ENCODE measurements at places on chromosomes 6 and 20. TPM values are rescaled to one million over a fixed set of nuclear protein-coding genes. Genes with fewer than 3 reads are reported as not detected.

GRCh38 chr20:17602493-17602892, 32.6 kb downstream of the DSTN start:
- no peak for DNase-seq

GRCh38 chr6:1215023-1215422, 96.9 kb upstream of the FOXQ1 start:
- no peak for DNase-seq

DNA sequence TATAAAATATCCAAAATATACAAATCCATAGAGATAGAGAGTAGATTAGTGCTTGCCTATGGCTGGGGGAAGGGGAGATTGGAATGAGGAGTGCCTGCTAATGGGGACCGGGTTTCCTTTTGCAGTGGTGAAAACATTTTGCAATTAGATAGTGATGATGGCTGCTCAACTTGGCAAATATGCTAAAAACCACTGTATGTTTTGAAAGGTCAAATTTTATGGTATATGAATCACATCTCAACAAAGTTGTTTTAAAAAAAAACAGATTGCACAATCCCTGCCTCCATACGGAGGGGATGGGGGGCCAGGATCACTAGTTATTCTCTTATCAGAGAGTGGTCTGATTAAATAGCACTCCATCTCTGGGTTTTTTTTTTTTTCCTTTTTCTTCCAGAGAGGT, 76.9 kb upstream of the RIPOR2 start:
- DNase-seq: no peak

- DNase-seq: no peak
Measured at GRCh38 chr20:16982091-16982726, 234.1 kb downstream of the OTOR start.

TCF15 gene
- 0.65 TPM for total RNA-seq

- DNase-seq: no peak
Measured at GRCh38 chr6:29447670-29448069, 8.6 kb downstream of the OR10C1 start.

- DNase-seq: no peak
Measured at GRCh38 chr6:43229803-43230620, 731 bp upstream of the DNPH1 start.

DNA sequence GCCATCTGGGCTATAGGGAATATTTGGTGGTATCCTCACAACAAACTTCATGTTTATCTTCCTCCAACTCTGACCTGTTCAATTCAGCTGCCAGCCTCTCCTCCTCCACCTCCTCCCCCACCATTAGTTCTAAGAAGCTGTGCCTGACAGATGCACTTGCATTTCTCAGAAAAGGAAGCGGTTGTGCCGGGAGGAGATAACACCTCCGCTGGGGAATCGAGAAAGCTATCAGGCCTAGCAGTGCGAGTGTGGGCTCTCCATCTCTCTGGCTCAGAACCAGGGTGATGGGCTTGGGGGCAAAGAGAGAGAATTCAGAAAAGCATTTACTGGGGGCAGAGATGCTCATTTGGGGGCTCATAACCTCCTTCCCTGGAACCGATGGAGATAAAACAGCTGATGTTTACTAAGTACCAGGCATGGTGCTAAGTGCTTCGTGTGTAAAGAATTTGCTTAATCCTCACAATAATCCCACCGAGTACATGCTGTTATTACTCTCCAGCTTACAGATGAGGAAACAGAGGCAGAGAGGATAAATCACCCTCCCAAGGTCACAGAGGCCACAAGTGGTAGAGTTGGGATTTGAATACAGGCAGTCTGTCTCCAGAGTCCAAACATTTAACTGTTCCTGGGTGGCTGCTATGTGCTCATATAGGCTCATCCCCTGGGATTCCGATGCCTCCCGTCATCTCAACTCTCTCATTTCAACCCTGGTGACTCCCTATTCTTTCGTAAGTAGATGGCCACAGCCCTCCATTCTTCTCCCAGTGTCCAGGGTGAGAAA, 38.3 kb downstream of the COX4I2 start:
- DNase-seq: no peak

GRCh38 chr6:81304466-81304865, 448.0 kb downstream of the TENT5A start:
- DNase-seq: no peak

DNA sequence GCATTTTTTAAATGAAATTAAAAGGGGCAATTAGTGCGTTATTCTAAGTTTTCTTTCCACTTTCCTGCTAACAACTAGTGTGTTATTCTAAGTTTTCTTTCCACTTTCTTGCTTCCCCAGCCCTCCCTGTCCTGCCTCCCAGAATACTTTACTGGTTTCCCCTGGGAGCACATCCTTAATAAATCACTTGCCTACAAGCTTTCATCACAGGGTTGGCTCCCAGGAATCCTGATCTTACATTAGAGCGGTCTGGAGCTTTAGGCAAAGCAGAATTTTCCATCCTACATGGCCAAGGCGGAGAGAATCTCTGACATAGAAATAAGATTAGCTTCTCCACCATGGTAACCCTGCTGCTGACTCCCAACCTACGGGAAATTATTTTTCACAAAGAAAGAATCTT, 150.4 kb downstream of the BFSP1 start:
- no peak for DNase-seq

NOTCH4 gene
- 19.4 TPM for total RNA-seq
